Activated T-cell treated with anti-CD3 and anti-CD28 coated beads, Interleukin-2, amount 50 U/mL, for 72 hours (primary cell): ENCODE measurements at places on chromosomes 7 and 10.

DNA sequence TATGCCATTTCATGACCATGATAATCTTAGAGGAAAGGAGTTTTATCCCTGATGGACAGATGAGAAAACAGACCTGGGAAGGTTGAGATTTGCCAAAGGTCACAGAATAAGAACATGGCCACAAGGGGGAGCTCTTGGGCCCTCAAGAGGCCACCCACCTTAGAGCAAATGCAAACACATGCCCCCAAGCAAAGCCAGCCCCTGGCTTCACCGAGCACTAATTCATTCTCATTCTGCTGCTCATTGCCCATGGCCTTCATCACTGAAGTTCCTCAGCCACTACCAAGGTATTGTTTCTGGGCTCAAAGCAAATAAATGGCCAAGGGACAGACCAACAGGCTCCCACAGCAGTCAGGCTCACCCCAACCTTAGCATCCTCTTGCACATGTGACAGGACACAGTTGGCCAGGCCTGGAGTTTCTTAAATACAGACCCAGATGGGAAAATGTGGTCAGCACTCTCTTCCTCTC, 44.2 kb downstream of the PDLIM1 start:
- peak; percentile 74 for DNase-seq

- no peak for DNase-seq
Observed at GRCh38 chr7:4216016-4216415, 466.1 kb upstream of the FOXK1 start.

- no peak for DNase-seq
Observed at GRCh38 chr7:116577320-116577871, 52.6 kb downstream of the CAV1 start.

DNA sequence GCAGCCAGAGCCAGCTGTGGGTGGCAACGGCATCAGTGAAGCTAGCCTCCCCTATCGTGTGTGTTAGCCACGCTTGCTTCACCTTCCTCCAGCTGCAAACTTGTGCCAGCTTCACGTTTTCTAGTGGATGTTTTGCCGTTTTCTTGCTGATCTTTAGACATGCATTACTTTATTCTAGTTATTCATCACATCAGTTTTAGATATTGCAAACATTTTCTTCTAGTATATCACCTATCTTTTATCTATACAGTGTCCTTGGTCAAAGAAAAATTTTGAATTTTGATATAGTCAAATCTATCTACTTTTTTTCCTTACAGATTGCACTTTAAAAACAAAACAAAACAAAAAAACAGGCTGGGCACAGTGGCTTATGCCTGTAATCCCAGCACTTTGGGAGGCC, 6.7 kb upstream of the PAPOLB start:
- DNase-seq = no peak
